ENCODE measurements at places on chromosomes 7 and 10. TPM values are rescaled to one million over a fixed set of nuclear protein-coding genes. Genes with fewer than 3 reads are reported as not detected.

Gene UCMA
- total RNA-seq: not detected

DNA sequence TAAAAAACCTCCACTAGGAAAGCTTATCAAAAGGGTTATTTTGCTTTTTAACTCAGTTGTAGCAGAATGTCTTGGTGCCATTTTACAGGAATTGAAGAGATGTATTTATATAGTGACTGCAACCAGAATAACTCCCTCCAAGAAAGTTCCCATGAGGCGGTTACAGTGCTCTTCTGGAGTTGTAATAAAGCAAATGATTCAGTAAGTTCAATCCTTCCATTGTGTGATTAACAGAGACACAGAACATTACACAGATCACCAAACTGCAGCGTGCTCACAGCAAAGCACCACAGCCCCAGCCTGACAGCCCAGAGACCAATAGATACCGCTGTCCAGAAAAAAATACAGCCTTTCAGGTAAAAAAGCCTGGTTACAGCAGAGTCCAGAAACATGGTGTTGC is 21.9 kb upstream of the CABCOCO1 start:
- DNase-seq: no peak

Gene GARIN1A
- total RNA-seq: 2.5 TPM

Gene FAM3C
- 69.6 TPM for total RNA-seq

- DNase-seq: no peak
Observed at GRCh38 chr10:48503293-48503911, 101.5 kb downstream of the ARHGAP22 start.

DNA sequence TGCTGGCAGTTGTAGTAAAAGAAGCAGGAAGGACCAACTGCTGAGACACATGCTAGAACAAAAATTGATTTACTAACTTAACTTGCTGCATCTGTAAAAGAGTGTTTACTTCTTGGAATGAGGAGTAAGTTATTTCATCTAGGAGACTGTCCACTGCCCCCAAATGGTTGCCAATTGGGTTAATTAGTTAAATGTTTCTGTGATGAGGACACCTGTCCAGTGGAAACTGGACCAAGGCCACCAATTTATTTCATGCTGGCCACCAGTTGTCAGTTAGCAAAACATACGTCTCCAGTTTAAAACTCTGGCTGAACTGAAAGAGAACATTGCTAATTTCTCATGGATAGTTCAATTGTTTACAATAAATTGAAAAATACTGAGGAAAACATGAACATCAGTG is 191.7 kb downstream of the PPP1R9A start:
- DNase-seq: no peak

Gene PRF1
- 1.3 TPM for total RNA-seq

DNA sequence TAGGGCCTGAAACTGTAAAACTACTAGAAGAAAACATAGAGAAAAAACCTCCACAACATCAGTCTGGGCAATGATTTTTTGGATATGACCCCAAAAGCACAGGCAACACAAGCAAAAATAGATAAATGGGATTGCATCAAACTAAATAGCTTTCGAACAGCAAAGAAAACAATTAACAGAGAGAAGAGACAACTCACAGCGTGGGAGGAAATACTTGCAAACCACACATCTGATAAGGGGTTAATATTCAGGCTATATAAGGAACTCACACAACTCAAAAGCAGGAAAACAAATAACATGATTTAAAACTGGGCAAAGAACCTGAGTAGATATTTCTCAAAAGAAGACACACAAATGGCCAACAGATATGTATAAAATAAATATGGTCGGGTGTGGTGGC is 7.7 kb upstream of the GSTK1 start:
- DNase-seq: no peak

- DNase-seq: no peak
Observed at GRCh38 chr7:25861601-25862260, 290.3 kb upstream of the NFE2L3 start.

Gene MMD2
- total RNA-seq: not detected

GRCh38 chr7:78140109-78140508 is 341.5 kb downstream of the PHTF2 start:
- DNase-seq: no peak

- peak; percentile 27 for DNase-seq
Observed at GRCh38 chr7:98250789-98251188, 1.2 kb downstream of the TECPR1 start.

- DNase-seq: no peak
Observed at GRCh38 chr7:132221356-132221755, 354.9 kb downstream of the PLXNA4 start.

- DNase-seq: no peak
Observed at GRCh38 chr10:15067154-15067553, 21.4 kb downstream of the ACBD7 start.

GRCh38 chr10:131141207-131141606 is 170.3 kb downstream of the TCERG1L start:
- no peak for DNase-seq

DNA sequence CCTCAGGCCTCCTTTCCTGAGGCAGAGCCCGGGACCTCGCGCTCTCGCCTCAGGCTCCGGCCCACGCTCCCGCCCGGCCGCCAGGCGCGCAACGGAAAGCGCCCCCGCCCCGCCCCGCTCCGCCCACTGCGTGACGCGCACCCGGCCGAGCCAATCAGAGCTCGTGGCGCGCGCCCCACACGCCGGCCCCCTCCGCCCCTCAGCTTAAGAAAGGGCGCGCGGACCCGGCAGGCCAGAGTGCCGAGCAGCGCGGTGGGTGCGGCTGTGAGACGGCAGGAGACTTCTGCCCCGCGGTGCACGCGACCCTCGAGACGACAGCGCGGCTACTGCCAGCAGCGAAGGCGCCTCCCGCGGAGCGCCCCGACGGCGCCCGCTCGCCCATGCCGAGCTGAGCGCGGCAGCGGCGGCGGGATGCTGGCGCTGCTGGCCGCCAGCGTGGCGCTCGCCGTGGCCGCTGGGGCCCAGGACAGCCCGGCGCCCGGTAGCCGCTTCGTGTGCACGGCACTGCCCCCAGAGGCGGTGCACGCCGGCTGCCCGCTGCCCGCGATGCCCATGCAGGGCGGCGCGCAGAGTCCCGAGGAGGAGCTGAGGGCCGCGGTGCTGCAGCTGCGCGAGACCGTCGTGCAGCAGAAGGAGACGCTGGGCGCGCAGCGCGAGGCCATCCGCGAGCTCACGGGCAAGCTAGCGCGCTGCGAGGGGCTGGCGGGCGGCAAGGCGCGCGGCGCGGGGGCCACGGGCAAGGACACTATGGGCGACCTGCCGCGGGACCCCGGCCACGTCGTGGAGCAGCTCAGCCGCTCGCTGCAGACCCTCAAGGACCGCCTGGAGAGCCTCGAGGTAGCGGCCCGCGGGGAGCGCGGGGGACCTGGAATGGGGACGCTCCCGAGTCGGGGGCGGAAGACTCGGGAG is at the start of gene NPTX2:
NPTX2 (plus strand) TSS at position 235 of the 909 bp plus-strand sequence; CDS start at position 412, 177 bp downstream.
- no peak for DNase-seq

GRCh38 chr7:50502001-50502684 is 52.0 kb upstream of the FIGNL1 start:
- peak; percentile 89 for DNase-seq

DNA sequence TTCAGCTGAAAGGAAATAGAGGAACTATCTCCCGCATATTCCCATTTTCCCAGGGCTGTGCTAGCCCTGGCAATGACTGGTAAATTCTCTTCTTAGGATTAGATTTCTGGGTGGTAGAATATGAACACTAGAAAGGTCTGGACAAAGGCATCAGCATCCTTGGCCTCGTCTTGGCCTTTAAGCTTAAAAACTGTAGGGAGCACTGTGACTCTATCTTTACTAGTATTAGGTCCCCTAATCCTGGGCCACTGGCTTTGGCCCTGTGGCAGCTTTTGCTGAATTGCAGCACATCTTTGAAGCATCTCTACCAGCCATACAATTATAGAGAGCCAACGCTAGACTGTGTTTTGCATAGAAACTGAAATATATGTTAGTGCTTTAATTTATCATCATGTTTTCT is 41.5 kb upstream of the EBLN1 start:
- DNase-seq: no peak

Gene MGAM2
- total RNA-seq: 0.11 TPM

Gene SUN3
- total RNA-seq: not detected

Gene NFKB2
- 9.3 TPM for total RNA-seq

GRCh38 chr10:132129431-132129830 is 57.3 kb upstream of the DPYSL4 start:
- DNase-seq: no peak

DNA sequence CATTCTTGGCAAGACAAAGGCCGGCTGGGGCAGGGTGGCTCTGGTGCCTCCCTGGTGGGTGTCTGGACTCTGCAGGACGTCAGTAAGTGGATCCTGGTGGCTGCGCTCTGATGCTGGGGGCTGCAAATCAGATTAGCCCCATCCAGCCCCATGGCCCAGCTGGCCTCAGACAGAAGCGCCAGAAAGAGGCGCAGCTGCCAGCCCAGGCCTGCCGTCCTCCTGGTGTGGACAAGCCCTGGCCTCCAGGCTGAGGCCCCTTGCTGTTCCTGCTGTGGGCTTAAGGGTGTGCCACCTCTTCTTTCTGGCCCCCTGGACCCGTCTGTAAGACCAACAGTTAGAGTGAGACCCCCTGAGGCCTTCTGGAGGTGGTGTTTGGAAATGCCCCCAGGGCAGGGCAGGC is 5.9 kb upstream of the LFNG start:
- DNase-seq: no peak

- DNase-seq: no peak
Observed at GRCh38 chr7:112266595-112267270, 60.2 kb downstream of the ZNF277 start.

DNA sequence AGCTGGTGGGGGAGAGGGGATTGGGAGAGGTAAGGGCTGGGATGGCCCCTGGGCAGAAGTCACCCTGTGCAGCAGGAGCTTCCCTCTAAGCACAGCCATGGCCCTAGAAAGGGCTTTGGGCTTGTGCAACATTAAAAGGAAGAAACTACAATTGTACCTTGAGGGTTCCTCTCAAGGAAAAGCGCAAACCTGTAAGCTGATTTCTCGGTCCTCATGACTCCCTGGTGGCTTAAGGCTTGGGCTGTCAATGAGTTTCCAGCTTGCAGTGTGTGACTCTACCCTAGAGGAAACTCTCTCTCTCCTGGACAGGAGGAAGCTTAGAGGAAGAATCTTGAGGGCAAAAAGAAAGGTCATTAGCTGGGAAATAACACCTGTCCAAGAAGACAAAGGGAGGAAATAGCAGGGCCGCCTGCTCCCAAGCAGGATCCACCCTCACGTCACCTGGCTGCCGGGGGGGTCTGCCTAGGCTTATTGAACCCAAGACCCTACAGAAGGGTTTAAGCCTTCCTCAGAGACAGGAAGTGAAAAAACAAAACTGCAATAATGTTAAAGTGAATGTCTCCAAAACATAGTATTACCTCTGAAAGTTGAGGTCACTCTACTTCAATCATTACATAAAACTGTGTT is 112.5 kb downstream of the WDR11 start:
- no peak for DNase-seq

Gene CLDN4
- 0.09 TPM for total RNA-seq

DNA sequence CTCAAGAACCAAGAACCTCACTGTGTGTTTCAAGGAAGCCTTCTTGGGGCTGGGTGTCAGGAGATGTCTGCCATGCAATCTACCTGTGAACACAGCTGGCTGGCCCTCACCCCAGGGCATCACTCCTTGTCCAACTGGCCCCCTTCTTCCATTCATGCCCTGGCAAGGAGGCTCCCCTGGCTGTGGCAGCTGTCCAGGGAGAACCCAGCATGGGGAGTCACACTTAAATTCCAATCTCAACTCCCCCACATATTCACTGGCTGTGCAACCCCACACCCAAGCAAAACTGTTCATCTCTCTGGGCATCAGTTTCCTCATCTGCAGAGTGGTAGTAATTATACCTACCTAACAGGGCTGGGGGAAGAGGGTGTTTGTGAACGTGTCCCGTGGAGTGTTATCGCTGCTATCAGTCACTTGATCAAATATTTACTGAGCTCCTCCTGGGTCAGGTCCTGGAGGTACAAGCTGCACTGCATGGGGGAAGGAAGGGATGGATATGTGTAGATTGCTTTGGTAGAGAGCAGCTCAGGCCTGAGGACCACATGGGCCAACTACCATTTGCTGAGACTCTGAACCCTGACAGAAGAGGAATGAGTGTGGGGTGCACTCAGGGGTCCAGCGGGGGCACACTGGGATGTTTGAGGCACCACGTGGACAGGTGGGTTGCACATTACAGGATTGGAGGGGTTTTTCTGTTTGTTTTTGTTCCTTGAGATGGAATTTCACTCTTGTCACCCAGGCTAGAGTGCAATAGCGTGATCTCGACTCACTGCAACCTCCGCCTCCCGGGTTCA is 2.1 kb upstream of the GPRIN2 start:
- DNase-seq: no peak

Gene MKI67
- total RNA-seq: 4.9 TPM

DNA sequence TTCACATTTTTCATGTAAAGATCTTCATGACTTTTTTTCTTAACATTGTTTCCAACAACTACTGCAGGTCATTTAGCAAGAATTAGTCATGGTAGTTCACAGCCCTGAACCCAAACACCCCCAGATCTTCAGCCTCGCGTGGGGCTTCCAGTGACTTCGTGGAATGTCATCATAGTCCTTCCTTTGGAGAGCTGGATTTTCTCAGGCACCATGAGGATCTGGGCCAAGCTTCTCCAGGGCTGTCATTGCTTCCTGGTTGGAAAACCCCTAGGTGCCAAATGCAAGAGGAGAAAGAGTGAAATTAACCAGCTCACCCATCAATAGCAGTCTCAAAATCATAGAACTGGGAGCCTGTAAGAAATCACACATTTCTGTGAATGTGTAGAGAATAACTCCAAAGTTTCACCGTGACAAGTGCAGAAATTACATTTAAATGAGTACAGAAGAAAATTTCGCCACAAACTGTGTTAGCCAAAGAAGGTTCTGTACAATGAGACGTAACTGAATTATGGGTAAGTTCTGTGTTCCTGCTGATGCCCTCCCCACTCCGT is 175.4 kb downstream of the CELF2 start:
- no peak for DNase-seq

Gene MCM10
- total RNA-seq: 0.33 TPM

GRCh38 chr7:107660381-107661080 is at the start of gene SLC26A4:
Gene SLC26A4, plus strand, starts transcription at chr7:107660828. Its CDS starts 814 bp downstream, at chr7:107661642.
- DNase-seq: peak; percentile 50

- DNase-seq: no peak
Observed at GRCh38 chr10:1356349-1356748, 300.2 kb downstream of the WDR37 start.

DNA sequence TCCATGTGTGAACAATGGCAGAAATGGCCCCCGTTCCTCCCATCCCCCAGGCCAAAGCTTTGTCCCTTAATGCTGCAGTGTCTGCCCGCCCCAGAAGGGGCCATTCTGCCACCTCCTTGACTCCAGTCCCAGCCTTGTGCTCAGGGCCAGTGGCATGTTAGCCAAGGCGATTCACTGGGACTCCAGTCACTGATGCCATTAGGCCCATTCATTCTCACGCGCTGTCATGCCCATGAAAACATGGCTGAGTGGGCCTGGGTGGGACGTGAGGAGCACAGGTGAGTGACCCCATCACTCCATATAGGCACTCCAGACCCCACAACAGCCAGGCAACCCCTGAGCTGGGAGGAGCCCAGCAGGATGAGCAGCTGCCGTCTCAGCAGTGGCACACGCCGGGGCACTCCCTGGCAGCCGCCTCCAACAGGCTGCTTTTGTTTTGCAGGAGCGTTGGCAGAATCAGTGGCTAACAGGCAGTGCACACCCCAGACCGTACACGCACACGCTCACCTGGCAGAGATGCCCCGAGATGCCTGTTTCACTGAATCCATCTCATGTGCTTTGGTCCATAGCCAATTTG is 79.5 kb downstream of the TCERG1L start:
- DNase-seq: no peak

Measured in right cardiac atrium (tissue), 5 donors.